ENCODE measurements at places on chromosomes 7 and 10.

DNA sequence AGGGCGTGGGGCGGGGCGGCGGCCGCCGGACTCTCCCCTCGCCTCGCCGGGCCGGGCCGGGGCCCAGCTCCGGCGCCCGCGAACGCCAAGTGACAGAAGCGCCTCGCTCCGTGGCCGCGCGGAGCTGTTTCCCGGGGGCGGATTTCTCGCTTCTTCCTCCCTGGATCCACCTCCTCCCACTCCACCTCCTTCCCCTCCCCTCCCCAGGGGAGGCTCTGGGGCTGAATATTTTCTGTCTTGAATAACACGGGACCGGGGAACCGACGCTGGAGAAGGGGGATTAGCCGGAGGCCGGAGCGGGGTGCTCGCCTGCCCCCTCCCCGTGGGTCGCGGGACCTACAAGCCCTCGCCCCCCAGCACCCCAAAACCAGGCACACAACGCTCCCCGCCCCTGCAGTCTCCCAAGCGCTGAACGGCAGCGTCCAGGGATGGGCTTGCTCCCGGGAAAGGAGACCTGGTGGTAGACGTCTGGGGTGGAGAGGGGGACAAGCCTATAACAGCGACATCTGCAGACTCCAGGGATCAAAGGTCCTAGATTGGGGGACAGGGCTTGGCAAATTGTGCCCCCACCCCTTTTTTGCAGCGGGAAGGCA lies at the start of gene ARHGAP21:
Gene ARHGAP21, minus strand, starts transcription at position 100 of the 593 bp plus-strand sequence. CDS start 1,988 bp downstream, outside the sequence.
- DNase-seq = peak; percentile 86

GRCh38 chr10:96645191-96645721 lies 58.4 kb upstream of the TM9SF3 start:
- DNase-seq = no peak

DNA sequence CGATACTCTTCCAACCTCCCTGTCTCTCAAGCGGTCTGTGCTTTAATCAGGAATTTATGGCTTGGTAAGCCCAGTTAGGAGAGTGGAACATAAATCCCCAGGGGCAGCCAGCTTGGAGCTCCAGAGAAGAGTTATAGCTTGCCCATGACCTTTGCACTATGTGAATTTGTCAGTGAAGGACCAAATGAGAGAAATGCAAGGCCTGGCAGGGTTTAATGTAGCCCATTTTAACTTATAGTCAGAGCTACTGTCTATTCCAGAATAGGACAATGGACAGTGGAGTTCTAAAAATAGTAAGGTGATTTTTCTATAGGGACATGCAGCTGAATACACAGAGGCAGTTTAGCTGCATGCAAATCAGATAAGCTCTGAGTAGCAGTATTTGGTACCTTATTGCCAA lies 142.6 kb upstream of the CAV2 start:
- no peak for DNase-seq

- DNase-seq = no peak
Measured at GRCh38 chr10:35421553-35422178, 85.4 kb downstream of the CCNY start.

- DNase-seq = no peak
Measured at GRCh38 chr7:158943234-158943633, 86.9 kb downstream of the DYNC2I1 start.

- DNase-seq = no peak
Measured at GRCh38 chr7:48708635-48709034, 215.7 kb upstream of the CDC14C start.

- DNase-seq = no peak
Measured at GRCh38 chr10:62655337-62655994, 149.1 kb upstream of the ADO start.

Data from right forelimb (tissue), 1 donor.